Stimulated activated CD8-positive, alpha-beta memory T cell treated with anti-CD3 and anti-CD28 coated beads, Interleukin-4, amount 100 ng/mL, for 1 hour (primary cell): ENCODE measurements at places on chromosomes 2 and 18.

- DNase-seq: no peak
Observed at GRCh38 chr2:159091381-159091780, 122.9 kb downstream of the TANC1 start.

DNA sequence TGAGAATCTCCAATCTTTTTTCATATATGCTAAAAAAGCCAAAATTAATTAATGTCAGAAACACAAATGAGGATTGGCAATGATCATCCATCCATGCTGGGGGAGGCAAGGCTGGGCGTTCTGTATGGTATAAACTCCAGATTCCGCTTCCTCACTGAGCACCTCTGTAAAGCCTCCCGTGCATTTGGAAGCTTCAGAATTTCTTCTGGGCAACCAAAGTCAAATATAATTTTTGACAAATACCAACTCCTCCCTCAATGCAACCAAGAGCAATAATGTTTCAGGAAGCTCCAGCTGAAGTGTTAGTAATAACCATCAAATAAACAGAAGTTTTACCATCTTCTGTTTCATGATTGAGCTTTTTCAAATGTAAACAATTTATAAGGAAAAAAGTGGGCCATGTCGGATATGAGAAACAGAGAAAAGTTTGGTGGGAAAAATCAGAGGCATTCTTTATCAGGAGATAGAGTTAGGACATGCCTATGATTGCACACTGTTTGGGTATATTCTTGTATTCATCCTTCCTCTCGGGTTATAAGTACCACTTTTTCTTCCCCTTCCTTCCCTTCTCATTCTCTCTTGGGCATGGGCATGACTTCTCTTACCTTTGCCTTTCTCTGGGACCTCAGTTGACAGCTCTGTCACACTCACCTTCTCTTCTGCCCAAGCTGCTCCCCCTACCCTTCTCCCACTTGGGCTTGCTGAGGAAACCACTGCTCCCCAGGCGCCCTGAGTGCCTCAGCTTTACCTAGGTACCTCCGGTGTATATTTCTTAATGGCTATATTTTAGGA lies 149.5 kb upstream of the ZEB2 start:
- no peak for DNase-seq

DNA sequence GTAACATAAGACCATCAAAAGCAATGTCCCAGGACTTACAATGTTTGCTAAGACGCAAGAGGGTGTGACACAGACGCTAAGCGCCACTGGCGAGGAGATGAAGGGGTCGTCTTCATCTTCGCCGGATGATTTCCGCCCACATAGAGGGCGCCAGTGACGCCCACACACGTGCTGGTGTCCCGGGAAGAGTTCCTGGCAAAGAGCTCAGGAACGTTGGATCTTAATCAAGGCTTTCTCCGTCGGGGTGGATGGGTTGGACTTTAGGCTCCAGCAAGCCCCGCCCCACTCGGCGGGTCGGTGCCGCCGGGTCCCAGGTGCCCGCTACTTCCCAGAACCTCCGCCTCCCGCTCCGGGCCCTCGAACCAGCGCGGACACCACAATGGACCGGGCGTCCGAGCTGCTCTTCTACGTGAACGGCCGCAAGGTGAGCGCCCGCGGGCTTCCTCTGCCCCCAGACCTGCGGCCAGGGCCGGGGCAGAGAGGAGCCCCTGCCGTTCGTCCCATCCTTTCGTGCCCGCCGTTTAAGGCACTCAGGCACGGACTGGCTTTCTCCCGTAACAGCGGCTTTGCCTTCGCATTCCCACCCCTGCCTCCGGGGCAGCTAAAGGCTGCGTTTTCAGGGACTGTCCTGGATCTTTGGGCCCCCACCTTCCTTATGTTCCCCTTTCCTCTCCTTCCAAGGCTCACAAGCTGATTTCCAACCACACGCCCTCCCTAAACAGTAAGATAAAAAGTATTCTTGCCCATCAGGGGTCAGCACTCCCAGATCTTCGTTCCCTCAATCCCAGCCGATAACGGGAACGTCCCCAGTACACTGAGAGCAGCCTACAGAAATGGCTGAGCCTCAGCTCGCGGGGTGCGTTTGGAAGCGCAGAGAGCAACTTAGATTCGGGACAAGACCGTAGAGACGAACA lies at the start of gene AOX1:
AOX1 (plus strand) TSS at position 285 of the 914 bp plus-strand sequence; CDS start at position 380, 95 bp downstream.
- no peak for DNase-seq

- DNase-seq: no peak
Observed at GRCh38 chr2:173934895-173935294, 30.3 kb downstream of the SP3 start.

- no peak for DNase-seq
Observed at GRCh38 chr2:73279852-73280251, 4.4 kb downstream of the FBXO41 start.

DNA sequence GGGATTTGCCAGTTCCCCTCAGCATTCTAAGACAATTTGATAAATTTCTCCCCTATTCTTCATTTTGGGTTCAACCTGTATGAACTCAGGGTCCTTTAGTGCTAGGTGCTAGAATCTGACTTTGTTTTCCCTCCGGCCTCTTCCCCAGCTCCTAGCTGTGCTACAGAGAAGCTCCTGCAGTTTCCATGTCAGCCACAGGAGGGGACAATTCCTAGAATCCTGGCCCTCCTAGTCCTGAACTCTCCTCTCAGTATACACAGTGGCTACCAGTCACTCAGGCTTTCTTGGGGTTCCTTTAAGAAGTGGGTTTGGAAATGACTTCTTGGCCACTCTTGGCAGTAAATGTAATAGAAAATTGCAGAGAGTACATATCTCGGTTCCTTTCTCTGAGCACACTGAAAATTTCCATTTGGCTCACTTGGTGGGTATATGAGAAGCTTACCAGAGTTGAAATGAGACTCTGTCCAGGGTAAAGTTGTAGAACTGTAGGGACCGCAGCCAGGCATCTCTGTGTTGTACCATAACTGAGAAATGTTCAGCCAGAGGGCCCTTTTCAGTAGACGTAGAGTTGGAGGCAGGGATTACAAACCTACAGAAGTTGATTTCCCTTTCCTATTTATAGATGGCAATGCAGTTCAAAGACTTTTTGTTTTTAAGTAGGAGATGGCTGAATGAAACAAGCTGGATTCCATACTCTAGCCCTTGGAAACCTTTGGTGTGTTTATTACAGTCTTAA lies 5.0 kb upstream of the CHST10 start:
- DNase-seq: no peak

DNA sequence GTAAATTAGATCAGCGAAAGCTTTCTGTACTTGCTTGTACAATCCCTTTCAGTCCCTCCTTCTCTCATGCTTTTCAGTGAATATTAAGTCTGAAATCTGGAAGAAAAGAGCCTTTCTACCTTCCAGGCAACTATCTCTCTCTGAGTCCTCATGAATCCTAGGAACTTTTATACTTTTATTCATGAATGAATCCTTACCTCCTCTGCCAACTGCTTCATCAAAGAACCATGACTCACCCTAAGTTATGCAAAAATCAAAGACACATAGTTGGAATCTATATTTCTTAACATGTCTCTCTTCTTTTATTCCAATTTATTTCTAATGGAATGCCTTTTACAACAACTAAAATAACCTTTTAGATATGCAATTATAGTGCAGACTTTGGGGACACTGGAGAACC lies 394.2 kb downstream of the CLIP4 start:
- no peak for DNase-seq

DNA sequence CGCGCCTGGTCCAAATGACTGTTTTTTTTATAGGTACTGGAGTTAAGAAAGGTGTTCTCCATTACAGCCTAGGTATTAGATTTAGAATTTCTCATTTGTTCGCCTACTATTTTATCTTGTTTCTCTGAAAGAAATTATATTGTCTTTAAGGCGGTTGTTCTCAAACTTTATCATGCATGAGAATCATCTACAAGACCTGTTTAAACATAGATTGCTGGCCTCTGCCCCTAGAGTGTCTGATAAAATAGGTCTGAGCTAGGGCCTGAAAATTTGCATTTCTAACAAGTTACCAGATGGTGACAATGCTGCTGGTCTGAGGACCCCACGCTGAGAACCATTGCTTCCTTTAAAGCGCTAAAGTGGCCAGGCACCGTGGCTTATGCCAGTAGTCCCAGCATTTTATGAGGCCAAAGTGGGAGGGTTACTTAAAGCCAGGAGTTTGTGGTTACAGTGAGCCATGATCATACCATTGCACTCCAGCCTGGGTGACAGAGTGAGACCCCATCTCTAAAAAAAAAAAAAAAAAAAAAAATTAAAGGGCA lies 34.0 kb upstream of the RNF138 start:
- DNase-seq: no peak

- no peak for DNase-seq
Observed at GRCh38 chr18:433298-433697, 67.2 kb downstream of the COLEC12 start.

DNA sequence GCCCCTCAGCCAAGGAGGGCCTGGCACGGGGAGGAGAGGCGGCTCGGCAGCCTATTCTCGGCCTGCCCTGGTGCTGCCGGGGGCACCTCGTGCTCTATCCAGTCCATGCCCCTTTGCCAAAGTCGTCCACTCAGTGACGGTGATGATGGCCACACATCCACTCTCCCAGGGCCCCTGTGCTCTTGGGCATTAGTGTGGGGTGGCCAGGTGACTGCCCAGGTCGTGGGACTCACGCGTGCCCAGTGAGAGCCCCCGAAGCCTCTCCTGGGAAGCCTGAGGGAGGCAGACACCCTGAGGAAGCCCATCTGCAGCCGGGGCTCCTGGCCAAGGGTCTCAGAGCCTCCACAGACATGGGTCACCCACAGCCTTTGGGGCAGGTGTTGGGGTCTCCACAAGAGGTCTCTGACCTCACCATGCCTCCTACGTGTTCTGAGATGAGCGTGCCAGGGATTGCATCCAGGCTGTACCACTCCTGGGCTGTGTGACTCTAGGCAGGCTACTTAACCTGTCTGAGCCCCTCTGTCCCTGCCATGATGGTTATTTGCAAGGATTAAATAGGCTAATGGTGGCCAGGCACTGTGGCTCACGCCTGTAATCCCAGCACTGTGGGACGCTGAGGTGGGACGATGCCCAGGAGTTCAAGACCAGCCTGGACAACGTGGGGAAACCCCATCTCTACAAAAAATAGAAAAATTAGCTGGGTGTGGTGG lies 12.9 kb downstream of the RAMP1 start:
- no peak for DNase-seq

DNA sequence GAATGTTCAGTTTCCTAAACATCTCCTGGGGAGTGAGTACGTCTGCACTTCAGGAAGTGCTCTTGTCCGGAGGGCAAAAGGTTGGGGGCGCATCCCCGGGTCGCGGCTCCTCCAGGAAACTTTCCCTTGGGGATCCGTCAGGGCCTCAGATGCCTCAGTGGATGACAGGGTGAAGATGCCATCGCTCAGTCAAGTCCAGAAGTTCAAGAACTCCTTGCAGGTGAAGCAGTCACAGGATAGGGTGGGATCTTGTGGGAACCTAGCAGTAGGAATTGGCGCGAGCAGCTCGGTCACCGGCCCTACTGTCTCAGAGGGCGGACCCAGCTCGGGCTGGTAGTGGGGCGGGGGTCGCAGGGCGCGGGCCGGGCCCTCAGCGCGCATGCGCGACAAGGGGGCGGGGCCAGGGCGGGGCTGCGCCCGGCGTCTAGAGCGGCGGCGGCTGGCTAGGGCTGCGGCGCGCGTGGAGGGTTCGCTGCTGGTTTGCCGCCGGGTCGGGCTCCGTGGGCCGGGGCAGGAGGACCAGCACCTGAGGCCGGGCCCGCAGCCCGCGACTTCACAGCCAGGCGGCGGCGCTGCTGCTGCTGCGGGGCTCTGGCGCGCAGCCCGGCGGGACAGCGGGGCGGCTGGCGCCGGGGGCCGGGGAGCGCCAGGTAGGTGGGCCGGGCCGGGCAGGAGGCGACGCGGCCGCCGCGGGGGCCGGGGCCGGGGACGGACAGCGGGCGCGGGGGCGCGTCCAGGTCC lies at the start of gene INPP4A:
INPP4A (plus strand) TSS at position 423 of the 741 bp plus-strand sequence. CDS start 75,191 bp downstream, outside the sequence.
- DNase-seq: peak; percentile 59

GRCh38 chr2:25566694-25567093 lies 106.7 kb downstream of the DTNB start:
- DNase-seq: no peak

DNA sequence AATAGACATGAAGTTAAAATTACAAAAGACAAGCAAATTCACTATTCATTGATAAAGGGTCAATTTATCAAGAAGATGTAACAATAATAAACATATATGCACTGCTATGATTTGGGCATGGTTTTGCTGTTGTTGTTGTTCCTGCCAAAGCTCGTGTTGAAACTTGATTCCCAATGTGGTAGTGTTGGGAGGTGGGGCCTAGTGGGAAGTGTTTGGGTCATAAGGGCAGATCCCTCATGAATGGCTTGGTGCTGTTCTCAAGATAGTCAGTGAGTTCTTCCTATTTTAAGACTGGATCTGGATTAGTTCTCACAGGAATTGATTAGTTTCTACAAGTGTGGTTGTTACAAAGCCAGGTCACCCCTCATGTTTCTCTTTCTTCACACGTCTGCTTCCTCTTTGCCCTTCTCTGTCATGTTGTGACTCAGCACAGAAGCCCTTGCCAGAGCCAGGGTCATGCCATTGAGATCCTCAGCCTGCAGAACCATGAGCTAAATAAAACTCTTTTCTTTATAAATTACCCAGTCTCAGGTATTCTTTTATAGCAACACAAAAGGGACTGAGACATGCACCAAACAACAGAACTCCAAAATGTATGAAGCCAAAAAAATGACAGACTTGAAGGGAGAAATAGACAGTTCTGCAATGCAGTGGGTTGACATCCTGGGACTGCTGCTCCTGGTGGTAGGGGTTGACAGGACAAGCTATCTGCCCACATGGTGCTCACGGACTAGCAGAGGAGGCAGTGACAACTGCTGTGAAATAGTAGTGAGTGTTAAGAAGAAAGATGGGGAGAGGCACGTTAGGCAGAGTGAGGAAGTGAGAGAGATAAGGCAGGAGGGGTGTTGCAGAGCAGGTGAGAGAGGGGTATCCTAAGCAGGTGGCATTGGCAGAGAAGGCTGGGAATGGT lies 18.6 kb upstream of the SKA1 start:
- no peak for DNase-seq

GRCh38 chr2:186518945-186519344 lies 32.9 kb downstream of the ZC3H15 start:
- no peak for DNase-seq

DNA sequence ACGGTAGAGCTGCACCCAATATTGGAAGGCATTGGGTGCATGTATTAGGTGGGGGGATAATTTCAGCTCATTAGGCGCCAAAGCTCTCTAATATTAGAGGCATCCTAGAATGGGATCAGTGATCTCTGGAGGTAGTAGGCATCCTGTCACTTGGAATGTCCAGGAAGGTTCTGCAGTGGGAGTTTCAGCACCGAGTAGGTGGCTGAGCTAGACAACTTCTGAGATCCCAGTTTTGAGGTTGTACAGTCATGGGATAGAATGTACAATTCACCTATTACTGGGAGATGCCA lies 210.9 kb downstream of the MYCN start:
- DNase-seq: no peak

DNA sequence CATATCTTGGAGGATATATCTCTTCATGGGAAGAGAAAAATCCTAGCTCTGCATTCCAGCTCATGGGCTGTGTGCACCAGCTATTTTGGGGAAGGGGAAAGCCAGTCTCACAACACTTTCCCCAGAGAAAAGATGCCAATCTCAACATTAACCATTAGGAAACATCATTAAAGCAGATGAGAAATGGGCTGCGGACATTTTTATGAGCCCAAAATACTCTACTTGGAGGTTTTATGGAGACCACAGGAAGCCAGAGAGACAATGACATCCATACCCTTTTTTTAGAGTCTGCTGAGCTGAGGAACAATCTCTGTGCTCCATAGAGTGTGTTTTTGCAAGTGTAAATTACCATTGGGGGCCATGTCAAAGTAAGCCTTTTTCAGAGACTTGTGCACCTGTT lies 213.7 kb downstream of the TRIB2 start:
- DNase-seq: no peak
